ENCODE measurements at places on chromosomes 3 and 15.

- DNase-seq, result no peak
Observed at GRCh38 chr3:171363202-171363601, 97.0 kb downstream of the TNIK start.

- no peak for DNase-seq
Observed at GRCh38 chr3:76998555-76998954, 41.3 kb upstream of the ROBO2 start.

GRCh38 chr3:54424292-54424691, 301.9 kb downstream of the CACNA2D3 start:
- no peak for DNase-seq

DNA sequence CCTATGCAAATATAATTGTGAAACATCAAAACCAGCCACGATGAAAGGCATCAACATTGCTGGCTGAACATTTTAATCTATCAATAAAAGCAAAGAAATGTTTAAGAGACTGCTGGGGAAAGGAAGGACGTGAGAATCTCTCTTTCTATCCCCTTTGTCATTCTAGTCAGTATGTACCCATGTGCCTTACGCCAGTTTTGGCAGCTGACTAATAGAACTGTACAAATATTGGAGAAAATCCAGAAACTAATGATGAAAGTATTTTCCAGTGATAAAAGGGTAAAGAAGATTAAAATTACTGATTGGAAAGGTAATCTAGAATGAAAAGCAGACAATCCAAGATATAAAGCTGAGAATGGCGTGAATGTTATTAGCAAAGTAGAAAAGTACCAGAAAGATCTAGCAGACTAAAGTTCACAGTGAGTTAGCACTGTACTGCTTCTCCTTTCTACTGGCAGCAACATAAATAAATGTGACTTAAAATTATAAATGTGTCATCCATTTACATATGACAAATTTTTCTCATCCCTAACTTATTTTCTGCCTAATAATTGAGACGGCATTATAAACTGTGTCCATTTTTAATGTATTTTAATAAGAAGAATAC, 401.9 kb upstream of the CNTN4 start:
- DNase-seq, result no peak

GRCh38 chr15:72319985-72320671, at the start of gene CELF6:
CELF6 (minus strand) TSS chr15:72320157; CDS start chr15:72319874, 283 bp downstream.
- peak; percentile 30 for DNase-seq

DNA sequence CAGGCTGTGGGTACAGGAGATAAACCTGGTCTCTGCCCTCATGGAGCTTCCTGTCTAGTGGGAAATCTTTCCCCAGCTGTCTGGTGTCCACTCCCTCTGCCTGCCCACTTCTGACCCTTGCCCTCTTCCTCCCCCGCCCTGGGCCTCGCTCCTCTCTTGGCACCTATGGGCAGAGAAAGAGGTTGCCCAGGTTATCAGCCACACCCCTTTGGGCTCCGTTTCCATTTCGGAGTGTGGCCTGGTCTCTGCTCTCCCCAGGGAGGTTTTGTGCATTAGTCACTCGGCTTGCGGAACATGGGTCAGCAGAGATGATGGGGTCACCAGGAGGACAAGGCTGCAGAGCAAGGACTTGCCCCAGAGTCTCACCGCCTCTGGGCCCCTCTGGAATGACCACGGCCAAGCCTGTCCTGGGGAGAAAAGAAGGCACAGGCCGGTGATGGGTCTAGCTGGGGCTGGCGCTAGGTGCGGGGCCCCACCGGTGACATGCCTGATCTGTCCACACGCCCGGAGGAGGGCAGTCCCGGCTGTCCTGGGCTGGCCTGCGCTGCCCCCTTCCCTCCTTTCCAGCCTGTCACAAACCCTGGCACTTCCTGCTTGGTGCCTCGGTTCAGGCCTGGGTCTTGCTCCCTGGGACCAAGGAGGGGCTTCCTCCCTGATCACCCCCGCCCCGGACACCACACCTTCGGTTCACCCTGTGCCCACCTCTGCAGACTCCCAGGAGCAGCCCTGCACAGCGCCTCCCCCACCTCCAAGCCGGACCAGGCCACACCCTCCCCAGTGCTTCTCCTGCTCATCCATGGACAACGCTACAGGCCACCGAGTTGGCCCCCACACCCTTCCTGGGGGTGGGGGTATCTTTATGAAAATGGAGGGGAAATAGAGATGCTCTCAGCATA, 35.6 kb upstream of the MUC4 start:
- DNase-seq, result no peak

- DNase-seq, result no peak
Observed at GRCh38 chr3:194282436-194283122, 68.5 kb downstream of the CPN2 start.

DNA sequence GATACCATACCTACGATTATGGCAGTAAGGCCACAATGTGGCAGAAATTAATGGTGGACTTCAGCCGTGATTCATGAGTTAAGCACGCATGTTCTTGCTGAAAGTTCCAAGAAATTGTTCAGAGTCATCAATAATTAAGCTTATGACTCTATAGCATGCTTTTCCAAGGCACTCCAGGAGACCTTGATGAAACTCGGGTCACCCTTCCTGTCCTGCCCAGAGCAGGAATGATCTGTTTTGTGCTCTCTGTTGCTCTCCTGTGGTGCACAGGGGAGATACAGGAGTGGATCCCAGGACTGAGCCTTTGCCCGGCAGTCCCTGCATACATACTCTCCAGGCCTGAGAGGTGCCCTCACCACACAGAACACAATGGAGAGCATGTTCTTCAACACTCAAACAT, 141.6 kb upstream of the SLC2A2 start:
- no peak for DNase-seq

DNA sequence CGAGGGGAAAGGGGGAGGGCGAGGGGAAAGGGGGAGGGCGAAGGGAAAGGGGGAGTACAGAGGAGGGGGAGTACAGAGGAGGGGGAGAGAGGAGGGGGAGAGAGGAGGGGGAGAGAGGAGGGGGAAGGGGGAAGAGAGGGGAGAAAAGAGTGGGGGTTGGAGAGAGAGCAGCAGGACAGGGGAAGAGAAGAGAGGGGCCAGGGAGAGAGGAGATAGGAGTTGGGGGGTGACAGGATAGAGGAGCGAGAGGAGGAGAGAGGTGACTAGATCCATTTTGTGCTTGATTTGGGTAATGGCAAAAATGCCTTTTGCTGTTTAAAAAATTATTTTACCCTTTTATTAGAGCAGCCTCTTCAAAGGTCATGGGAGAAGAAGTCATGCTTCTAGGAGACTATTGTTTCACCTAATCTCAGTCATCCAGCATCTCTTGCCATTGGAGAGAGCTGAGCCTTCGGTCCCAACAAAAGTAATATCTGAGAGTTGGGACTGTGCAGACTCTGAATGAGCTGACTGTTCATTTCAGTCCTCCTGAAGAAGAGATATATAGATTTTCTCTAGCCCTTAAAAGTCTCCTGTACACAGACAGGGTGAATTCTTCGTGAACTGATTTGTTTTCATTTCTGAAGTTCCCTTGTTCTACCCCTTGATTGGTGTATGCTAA, 15.1 kb upstream of the TOP2B start:
- no peak for DNase-seq

DNA sequence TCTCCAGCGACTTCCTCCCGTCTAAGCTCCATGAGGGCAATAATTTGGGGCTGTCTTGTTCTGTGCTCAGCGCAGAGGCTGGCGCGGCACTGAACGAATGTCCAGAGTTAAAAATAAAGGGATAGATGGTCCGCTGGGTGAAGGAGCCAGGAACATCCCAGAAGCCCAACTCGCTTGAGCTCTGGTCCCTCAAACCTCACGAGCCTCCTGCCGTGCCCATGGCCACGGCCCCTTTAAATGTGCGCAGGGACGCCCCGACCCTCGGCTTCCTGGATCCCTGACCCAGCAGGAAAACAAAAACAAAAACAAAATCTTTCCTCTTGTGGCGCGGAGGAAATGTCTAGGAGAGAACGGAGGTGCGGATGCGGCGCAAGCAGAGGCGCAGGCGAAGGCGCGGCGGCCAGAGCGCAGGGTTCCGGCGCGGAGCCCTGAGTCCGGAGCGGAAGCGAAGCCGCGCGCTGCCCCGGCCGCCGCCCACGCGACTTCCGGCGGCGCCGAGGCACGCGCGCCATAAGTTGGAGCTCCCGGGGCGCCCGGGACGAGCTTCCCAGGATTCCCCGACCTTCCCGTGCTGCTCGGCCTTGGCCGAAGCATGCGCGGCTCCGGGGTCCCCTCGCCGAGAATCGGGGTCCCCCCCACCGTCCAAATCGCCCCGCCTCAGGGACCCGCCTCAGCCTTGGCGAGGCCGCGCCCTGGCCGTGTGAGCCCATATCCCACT, 52.9 kb upstream of the WNT7A start:
- DNase-seq, result no peak

GRCh38 chr3:115099134-115099985, 47.7 kb downstream of the ZBTB20 start:
- DNase-seq, result no peak

GRCh38 chr15:99409097-99409473, 156.7 kb upstream of the MEF2A start:
- no peak for DNase-seq

DNA sequence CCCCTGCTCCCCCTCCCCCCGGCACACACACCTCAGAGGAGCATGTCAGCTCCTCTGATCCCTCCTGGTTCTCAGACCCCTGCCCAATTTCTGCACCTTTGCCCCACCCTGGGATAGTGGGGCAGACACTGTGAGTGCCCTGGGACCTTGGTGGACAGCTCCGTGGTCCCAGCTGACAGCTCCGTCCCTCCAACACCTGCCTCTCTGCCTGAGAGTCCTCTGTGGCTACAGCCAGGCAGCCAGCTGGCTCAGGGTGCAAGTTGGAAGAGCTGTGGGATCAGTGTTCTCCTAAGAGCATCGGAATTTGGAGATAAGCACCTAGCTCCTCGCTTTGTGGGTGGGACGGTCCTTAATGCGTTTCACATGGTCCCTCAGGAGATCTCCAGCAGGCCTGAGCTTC, 43.7 kb upstream of the PGPEP1L start:
- DNase-seq, result no peak

- DNase-seq, result no peak
Observed at GRCh38 chr3:18556001-18556408, 130.9 kb upstream of the SATB1 start.

GRCh38 chr15:61681038-61681418, 379.2 kb downstream of the VPS13C start:
- DNase-seq, result no peak

GRCh38 chr3:129358772-129359371, 69.6 kb downstream of the EFCAB12 start:
- DNase-seq, result no peak

DNA sequence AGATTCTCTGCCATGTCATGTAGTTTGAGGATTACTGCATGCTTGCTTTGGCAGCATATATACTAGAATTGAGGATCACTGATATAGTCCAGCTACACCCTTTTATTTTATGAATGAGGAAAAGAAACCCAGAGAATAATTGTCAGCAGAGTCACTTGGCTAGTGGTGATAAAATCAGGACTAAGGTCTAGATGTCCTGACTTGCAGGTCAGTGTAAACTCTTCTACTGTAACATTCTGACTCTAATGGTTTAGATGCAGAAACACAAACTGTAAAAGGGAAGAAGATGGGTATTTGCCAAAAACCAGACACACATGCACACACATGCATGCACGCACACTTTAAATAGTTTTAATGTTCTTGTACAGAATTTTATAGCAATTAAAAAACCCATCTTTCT, 97.5 kb downstream of the ARHGEF26 start:
- no peak for DNase-seq

DNA sequence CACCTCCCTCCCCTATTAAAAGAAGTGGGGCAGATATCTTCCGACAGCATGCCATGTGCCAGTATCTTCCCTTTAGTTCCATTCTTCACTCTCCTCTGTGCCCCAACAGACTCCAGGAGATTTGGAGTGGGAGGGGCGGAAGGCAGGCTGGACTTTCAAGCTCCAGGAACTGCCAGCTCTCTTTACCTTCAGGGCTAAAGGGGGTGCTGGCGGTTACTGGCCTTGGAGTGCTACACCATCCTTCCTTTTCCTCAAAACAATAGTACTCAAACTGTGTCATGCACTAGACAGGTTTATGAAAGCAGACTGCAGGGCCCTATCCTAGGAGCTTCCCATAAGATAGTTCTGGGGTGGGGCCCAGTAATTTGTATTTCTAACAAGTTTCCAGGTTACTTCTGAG, 6.0 kb downstream of the LINS1 start:
- no peak for DNase-seq
